ENCODE measurements at places on chromosomes 16 and 17. TPM values are rescaled to one million over a fixed set of nuclear protein-coding genes. Genes with fewer than 3 reads are reported as not detected.

DNA sequence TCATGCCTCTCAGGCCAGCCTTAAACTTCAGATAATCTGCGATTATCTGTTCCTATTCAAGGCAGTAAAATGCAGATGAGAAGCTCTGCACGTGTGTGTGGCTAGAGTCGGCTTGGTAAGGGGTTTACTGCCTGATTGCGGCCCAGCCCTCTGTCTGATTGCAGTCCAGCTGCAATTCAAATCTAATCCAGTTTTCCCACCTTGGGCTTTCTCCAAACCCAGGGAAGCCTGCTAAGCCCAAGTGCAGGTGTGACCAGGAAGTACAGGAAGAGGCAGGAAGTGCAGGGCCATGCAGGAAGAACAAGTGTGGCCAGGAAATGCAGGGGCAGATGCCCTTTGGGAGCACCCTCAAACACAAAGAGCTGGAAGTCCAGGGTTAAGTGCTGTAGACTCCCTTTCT lies 314.9 kb downstream of the CEP112 start:
- no peak for DNase-seq

DNA sequence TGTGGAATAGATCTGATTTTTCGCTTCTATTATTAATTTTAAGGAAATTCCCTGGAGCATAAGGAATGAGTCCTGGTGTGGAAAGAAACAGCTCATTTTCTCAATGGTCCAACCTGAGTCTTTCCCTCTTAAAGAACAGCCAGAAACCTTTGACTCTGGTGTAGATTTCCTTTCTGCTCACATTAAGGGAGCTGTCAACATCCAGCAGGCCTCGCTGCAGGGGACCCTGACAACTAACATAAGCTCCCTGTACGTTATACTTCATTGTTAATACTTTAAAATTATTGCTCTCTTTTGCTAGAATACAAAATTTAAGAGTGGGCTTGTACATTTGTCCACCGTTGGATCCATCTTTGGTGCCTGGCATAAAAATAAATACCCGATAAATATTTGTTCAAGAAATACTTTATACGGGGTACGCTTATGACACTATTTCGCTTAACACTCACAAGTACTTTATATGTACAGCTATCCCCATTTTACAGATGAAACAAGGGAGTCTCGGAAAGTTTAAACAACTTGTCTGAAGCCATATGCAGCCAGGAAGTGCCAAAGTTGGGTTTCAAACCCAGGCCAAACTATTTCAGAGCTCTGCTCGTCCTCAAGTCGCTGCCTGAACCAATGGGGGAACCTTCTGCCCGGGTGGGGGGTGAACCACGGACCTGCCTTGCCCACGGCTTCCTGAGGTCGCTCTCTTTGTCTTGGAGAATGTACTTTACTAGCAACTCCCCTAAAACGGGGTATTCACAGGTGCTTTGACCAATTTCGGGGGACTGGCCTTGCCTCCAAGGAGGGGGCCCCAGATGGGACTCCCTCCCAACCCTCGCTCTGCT lies 611 bp downstream of the SMARCE1 start:
- DNase-seq = peak; percentile 40

DNA sequence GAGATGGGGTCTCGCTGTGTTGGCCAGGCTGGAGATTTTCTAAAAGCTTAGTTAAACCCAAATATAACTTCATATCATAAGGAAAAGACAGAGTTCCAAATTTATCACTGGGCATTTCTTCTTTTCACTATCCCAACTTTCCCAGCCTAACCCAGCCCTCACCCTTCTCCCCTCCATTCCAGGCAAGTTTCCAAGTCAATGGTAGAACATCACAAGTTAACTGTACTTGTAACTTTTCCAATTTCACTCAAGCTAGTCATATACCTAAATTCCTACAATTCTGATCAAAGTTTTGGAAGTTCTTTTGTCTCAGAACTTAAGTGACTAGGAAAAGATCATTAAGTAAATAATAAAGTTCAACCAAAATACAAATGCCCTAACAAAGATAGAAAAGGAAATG lies 61.2 kb downstream of the USP32 start:
- no peak for DNase-seq

GRCh38 chr16:85567935-85568334 lies 45.2 kb upstream of the GSE1 start:
- DNase-seq = no peak

- DNase-seq = no peak
Observed at GRCh38 chr17:64779376-64780095, 117.4 kb upstream of the SMURF2 start.

DNA sequence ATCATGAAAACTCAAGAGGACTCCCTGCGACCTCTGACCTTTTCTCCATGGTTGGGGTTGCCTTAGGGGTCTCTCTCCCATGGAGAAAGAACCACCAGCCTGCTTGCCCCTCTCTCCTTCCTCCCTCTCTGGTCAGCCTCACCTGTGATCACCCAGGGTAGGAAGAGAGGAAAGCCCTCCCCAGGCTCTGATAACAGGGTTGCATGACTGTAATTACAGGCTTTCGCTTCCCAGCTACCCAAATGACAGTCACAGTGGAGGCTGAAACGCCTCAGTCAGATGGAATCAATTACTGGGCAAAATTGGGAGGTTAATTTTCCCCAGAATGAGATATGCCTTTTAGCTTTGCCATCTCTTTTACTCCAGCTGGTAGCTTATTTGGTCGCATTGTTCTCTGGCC lies 265.8 kb upstream of the SOX9 start:
- DNase-seq = no peak

DNA sequence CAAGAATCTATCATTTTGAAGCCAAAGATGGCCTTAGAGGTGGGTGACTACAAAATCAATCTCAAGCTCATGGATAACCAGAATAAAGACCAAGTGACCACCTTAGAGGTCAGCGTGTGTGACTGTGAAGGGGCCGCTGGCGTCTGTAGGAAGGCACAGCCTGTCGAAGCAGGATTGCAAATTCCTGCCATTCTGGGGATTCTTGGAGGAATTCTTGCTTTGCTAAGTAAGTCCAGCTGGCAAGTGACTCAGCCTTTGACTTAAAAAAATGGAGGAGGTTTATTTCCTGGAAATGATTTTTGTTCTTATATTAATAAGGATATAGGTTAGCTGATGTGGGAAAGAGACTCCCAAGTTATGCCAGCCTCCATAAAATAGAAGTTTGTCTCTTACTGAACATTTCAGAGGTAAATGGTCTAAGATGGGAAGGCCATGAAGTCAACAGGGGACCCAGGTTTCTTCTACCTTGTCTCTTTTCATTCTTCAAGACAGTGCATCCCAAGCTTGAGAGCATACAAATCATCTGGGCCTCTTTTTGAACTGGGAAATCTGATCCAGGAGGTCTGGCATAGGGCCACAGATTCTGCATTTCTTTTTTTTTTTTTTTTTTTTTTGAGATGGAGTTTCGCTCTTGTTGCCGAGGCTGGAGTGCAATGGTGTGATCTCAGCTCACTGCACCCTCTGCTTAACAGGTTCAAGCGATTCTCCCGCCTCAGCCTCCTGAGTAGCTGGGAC lies 19.8 kb upstream of the TANGO6 start:
- DNase-seq = no peak

NDRG4 gene
- total RNA-seq = 290 TPM

ABCC3 gene
- 0.43 TPM for total RNA-seq

DNA sequence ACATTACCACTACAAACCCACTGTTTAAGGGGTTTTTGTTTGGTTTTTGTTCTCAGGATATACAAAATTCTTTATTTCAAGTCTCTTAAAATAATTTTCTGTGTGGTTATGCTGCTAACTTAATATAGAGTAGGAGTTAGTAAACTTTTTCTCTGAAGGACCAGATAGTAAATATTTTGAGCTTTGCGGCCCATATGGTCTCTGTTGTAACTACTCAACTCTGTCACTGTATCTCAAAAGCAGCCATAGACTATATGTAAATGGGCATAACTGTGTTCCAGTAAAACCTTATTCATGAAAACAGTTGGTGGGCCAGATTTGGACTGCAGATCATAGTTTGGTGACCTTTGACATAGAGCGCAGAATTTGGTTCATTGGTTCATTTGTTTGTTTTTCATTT lies 7.2 kb downstream of the TANGO6 start:
- DNase-seq = no peak

DNA sequence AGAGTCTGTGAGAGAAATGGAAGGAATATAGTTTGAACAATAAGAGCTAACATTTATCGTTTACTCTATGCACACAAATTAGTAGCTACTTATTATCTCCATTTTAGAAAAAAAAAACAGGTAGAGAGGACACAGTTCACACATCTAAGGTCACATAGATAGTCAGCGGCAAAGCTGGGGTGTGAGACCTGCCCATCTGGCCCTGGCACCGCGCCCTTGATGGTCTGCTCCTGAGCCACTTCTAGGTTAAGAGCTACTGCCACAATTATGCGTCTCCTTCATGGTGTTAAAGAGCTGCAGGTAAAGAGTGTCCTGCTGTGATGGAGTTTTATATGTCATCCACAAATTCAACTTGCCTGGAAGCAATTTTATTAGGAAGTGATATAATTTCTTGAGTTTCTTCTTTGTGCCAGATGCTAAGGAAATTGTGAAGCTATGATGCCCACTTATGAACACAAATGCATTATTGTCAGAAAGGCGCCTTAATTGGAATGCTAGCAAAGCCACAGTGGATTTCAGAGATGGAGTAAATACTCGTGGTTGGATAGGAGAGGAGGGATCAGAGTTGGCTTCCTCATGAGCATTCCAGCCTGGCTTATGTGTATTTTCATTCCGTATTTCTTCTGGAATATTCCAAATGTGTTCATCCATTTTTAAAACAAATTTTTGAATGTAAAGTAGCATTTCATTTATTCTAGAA lies 21.3 kb upstream of the MFSD6L start:
- no peak for DNase-seq

KRT24 gene
- total RNA-seq = not detected

DNA sequence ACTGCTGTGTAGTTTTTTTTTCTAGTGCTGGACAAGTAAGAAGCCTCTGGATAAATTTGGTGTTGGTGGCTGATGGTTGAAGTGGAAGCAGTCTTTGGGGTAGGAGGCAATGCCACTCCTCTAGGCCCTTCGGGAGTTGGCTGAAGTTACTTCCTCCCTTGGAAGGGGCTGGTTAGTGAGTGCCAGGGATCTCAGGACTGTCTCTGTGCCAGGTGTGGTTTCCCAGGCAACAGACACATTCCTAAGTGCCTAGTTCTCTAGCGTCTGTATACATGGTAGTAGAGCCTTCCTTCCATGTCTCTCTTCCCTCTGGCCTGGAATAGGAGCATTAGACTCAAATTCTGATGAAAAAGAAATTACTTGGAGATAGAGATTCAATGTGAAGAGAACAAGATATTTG lies 15.3 kb downstream of the TMEM98 start:
- no peak for DNase-seq

DNA sequence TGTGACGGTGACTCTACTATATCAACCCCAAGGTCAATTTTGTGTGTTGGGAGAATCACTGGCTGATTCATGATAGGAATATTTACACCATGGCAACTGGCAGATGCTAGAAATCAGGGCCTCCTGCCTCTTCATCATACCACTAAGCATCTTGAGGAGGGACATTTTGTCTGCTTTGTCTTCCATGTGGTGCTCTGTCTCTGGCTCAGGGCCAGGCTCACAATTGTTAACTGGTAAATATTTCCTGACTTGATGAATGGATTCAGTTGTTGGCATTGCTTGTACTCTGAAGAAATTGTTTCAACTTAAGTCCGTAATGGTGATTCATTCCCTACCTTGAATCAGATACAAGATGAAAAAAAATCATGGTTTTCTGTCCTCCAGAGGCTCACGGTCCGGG lies 292.7 kb downstream of the HAPSTR1 start:
- DNase-seq = no peak

GRCh38 chr16:81175325-81175891 lies 63.1 kb upstream of the BCO1 start:
- no peak for DNase-seq

SLC6A2 gene
- not detected for total RNA-seq

GSG1L gene
- total RNA-seq = not detected

GRCh38 chr17:77182205-77183172 lies 41.7 kb downstream of the SEC14L1 start:
- DNase-seq = no peak

DNA sequence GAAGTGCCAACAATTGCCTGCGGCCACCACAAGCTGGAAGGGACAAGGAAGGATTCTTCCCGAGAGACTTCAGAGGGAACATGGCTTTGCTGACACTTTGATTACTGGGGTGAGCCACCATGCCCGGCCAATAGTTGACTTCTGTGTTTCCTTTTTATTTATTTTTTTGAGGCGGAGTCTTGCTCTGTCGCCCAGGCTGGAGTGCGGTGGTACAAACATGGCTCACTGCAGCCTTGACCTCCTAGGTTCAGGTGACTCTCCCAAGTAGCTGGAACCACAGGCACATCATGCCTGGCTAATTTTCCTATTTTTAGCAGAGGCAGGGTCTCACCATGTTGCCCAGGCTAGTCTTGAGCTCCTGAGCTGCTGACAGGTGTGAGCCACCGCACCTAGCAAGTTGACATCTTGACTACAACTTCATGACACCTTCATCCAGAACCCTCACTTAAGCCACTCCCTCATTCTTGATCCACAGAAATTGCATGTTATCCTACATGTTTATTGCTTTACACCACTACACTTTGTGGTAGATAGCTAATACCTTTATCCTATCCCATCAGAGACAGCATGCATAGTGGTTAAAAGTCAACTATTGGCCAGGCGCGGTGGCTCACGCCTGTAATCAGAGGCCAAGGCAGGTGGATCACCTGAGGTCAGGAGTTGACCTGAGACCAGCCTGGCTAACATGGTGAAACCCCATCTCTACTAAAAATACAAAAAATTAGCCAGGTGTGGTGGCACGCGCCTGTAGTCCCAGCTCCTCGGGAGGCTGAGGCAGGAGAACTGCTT lies 16.1 kb upstream of the GPRC5C start:
- peak; percentile 1 for DNase-seq

DNA sequence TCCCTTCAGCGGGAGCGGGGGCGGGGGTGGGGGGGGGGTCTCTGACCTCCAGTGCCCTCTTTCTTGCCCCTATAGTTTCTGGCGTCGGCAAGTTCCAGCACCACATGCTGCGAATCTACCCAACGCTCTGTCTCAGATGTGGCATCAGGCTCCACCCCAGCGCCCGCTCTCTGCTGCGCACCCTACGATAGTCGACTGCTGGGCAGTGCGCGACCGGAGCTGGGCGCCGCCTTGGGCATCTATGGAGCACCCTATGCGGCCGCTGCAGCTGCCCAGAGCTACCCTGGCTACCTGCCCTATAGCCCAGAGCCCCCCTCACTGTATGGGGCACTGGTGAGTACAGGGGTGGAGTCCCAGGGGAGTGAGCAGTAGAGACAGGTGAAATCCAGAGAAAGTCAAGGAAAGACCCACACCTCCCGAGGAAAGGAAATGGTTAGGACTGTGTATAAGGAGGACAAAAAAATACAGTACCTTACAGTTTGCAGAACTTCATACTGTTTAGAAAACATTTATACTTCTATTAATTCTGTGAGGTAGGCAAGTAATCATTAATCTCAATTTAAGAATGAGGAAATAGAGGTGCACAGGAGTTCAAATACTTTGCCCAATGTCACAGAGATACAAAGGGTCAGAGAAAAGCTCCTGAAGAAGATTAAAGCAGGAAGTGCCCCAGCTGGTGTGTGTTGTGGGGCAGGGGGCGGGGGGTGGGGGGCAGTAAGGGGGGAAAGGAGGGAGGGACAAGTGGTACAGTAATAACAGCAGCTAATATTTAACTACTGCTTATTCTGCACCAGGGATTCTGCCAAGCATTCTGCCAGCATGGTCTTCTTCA lies 2.5 kb downstream of the IRX6 start:
- no peak for DNase-seq

MEIOC gene
- total RNA-seq = not detected

- no peak for DNase-seq
Observed at GRCh38 chr16:27963471-27963965, 100.0 kb downstream of the GSG1L start.
